ENCODE measurements at places on chromosomes 3 and 15. TPM values are rescaled to one million over a fixed set of nuclear protein-coding genes. Genes with fewer than 3 reads are reported as not detected.

Gene ITPKA
- 0.65 TPM for total RNA-seq

Gene FOXB1
- not detected for total RNA-seq

Gene IDH2
- 65.4 TPM for total RNA-seq

Gene CYP8B1
- not detected for total RNA-seq

Gene UNC13C
- total RNA-seq, result not detected

Gene RTP1
- total RNA-seq, result not detected

Gene NPAP1
- not detected for total RNA-seq

Gene PRICKLE2
- total RNA-seq, result 13.3 TPM

Gene GCNT3
- total RNA-seq, result not detected

Gene ADGRG7
- total RNA-seq, result not detected

Gene CSNK1G1
- total RNA-seq, result 18.8 TPM

Gene CLDN11
- 169 TPM for total RNA-seq

Gene TMIE
- under 0.01 TPM for total RNA-seq

Gene ROBO1
- total RNA-seq, result 11.4 TPM

Gene ACTL6A
- 75.0 TPM for total RNA-seq

Gene SLC9C1
- not detected for total RNA-seq

Gene ACTRT3
- total RNA-seq, result 6.2 TPM

Gene GOLGA6B
- total RNA-seq, result not detected

Gene IGSF11
- total RNA-seq, result not detected

Measured in epithelial cell of umbilical artery (primary cell).